Keratinocyte (primary cell): ENCODE measurements at places on chromosomes 11 and 22. TPM values are rescaled to one million over a fixed set of nuclear protein-coding genes. Genes with fewer than 3 reads are reported as not detected.

- no peak for DNase-seq
Measured at GRCh38 chr22:46042786-46043185, 65.8 kb upstream of the WNT7B start.

PKP3 gene
- 125 to 245 TPM (median 127 TPM) in 3 replicates for polyA plus RNA-seq

DNA sequence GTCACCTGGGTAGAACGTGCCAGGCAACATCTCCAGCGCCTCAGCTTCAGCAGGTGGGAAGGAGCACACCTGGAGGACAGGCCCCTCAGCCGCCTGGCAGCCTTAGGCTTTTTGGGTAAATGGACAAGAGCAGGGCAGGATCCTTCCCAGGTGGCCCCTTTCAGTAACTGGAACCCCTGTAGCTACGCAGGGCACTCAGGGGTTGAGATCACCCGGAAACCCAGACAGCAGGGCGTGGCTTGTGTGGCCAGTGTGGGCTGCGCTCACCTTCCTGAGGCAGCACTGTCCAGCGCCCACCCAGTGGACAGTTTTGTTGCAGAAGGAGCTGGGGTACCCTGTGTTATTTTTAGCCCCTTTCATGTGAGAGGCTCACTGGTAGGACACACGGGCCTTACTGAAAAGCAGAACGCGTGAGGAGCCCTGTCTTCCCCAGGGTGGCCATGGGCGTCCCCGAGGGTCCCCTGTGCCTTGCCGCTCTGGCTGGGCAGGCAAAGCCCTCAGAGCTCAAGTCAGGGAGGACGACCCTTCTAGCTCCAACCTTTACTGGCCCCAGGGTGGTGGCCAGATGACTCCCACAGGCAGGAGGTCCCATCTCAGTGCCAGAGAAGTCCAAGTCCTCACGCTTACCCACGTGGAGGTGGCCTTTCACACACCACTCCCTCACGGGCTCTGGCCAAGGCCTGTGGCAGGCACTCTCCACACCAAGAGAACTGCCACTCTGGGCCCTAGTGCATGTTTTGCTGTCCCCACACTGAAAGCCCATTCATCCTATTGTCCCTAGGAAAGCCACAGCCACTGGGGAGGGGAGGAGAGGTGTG lies 75.8 kb downstream of the CTTN start:
- no peak for DNase-seq

SSTR3 gene
- polyA plus RNA-seq: not detected in 3 replicates

RNASEH2C gene
- polyA plus RNA-seq: 16.0 to 20.6 TPM (median 18.5 TPM) in 3 replicates

- peak; percentile 17 for DNase-seq
Measured at GRCh38 chr11:103601225-103601846, 435.1 kb upstream of the DDI1 start.

DNA sequence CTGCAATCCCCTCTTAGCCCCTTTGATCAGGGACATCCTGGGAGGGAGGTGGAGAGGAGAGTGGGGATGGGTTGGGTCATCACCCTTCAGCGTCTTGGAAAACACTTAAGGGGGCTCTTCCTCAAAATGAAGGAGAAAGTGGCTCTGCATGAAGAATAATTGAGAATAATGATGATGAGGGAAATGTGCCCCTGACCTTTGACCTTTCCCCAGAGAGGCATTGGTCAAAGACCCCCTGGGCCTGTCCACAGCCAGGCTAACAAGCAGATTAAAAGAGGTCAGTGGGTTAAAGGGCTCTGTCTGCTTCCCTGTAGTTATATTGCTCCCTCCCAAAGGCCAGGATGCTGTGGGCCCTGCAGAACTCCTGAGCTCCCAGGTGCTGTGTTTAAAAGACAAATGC lies 68.7 kb downstream of the NAV2 start:
- DNase-seq: no peak

PKNOX2 gene
- 0.03 to 0.05 TPM (median 0.03 TPM) in 3 replicates for polyA plus RNA-seq

FAM118B gene
- 26.5 to 32.0 TPM (median 28.0 TPM) in 3 replicates for polyA plus RNA-seq
